ENCODE measurements at places on chromosomes 4 and X. TPM values are rescaled to one million over a fixed set of nuclear protein-coding genes. Genes with fewer than 3 reads are reported as not detected.

- no peak for DNase-seq
Observed at GRCh38 chr4:187274153-187274552, 550.5 kb upstream of the FAT1 start.

DNA sequence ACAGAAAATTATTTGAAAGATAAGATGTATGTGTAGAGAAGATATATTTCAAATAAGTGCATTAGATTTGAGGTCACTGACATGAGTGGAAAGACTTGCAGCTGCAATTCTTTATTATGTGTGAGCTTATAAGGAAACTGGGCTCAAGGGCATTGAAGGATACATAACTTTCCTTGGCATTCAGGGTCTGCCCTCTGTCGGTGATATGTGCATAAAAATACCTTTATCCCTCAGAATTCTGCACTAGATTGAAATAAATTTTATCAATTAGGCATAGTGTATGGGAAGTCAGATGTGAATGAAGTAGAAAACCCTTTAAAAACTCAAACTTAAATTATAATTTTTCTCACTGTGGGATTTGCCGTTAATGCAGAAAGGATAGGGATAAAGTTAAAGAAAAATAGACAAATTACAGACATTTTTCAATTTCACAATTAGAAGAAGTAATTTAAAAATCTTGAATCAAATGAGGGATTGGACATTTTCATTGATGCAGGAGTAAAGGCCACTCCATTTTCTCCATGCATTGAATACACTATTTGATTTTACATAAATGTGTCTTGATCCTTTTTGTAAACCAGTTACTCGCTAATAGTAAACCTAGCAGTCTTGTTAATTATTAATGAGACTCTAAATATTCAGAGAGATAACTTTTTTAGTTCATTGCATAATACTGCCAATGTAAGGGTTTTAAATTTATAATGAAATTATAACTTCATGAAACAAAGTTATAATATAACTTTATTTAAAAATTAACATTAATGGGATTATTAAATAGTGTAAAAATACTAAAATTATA, 21.0 kb upstream of the ETNPPL start:
- no peak for DNase-seq

DNA sequence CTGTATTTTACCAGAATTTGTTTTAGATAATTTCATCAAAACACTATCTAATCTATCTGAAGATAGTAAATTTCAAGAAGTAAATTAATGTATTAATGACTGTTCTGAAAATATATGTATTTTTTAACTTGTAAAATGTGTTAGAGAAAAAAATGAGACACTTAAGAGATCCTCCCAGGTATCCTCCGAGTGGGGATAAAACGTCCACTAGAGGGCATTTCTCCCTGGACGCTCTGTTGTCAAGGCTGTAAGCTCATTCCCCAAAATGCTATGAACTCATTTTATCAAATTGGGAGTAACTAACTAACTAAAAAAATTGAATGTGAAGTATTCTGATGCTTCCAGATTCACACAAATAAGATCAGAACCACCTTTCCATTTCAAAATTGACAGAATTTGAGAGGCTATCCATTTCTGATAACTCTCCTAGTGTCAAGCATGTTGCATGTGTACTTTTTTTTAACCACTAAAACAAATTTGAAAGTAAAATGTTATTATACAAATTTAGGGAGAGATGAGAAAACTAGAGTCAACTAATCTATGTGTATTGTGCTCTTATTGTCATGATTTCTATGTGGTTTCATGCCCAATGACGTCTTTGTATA, 337.3 kb upstream of the HS3ST1 start:
- DNase-seq, result no peak

DNA sequence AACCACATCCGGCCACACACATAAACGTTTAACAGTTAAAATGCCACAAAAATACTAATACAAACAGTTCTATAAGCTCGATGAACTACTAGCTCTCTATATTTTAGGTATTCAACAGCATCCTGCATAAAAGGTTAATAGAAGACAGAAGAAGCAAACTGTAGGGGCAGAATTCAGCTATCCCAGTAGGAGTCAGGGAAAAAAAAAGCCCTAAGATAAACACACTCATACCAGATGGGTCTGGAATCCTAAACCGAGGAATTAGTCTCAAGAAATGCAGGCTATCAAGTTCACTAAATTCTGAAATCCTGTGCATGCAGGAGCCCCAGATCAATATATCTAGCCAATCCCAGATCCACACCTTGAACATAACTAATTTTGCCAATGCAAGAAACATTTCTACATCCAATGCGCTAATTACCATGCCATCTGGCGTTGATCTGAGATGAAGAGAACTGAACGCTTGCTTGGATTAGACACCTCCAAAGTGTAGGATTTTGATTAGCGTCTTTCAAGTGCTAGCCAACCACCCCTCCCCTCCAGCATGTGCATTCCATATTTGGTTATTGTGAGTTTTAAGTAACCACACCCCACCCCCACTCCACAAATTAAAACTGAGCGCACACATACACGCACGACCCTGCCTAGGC, 512.2 kb upstream of the INTU start:
- no peak for DNase-seq

Gene PLXNA3
- 87.0 TPM for total RNA-seq

GRCh38 chrX:113974881-113975280, 609.0 kb upstream of the HTR2C start:
- no peak for DNase-seq

DNA sequence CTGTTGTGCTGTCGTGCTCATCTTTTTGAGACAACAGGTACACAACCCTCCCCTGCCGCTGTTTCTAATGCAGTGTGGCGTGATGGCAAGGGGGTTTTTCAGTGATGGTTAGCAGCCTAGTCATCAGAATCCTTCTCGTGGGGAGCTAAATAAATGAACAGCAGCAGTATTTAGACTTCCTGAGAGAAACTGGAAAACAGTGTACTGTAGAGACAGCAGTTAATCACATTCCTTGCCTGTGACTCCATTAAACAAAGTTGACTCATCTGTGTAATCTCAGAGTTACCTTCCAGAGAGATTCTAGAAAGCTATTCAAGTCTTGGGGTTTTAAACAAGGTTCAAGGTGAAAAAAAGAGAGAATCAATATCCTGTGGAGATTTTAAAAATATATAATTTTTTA, 1753.2 kb upstream of the PCDH7 start:
- DNase-seq, result no peak

Gene CDKL2
- 0.43 TPM for total RNA-seq

GRCh38 chr4:156347412-156348075, 393.9 kb upstream of the CTSO start:
- DNase-seq, result no peak

Gene UGT2B7
- total RNA-seq, result not detected

GRCh38 chr4:139076016-139076744, 60.6 kb downstream of the NOCT start:
- no peak for DNase-seq

DNA sequence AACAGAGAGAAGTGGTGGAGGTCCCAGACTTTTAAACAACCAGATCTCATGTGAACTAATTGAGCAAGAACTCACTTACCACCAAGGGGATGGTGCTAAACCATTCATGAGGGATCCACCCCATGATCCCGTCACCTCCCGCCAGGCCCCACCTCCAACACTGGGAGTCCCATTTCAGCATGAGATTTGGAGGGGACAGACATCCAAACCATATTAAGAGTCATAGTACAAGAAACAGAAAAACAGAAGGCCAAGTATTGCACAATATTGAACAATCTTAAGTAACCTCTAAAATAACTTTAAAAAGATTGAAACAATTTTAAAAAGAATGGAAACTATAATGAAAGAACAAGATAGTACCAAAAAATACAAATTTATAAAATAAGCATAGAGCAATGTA, 110.0 kb downstream of the CBR4 start:
- no peak for DNase-seq

GRCh38 chr4:25031077-25031621, 403 bp upstream of the LGI2 start:
- DNase-seq, result no peak

GRCh38 chr4:184968784-184969201, 49.5 kb upstream of the HELT start:
- DNase-seq, result no peak

DNA sequence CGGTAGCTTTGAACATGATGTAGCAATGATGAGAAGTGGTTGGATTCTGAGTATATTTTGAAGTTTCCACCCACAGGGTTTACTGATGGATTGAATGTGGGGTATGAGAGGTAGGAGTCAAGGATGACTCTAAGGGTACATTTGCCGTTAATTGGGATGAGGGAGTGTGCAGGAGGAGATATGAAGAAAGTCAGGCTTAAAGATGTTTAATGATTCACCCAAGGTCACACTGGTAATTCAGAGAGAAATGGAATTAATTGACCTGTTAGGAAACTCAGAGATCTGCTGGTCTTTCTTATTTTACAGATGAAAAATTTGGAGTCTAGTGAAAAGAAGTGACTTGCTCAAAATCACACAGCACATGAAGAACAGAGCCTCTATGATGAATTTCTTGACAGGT, 390.7 kb downstream of the GBA3 start:
- DNase-seq, result no peak

Gene GABRG1
- total RNA-seq, result not detected

- no peak for DNase-seq
Observed at GRCh38 chr4:165864271-165864670, 8.8 kb upstream of the TLL1 start.

- DNase-seq, result no peak
Observed at GRCh38 chr4:94700298-94700697, 57.5 kb upstream of the BMPR1B start.

DNA sequence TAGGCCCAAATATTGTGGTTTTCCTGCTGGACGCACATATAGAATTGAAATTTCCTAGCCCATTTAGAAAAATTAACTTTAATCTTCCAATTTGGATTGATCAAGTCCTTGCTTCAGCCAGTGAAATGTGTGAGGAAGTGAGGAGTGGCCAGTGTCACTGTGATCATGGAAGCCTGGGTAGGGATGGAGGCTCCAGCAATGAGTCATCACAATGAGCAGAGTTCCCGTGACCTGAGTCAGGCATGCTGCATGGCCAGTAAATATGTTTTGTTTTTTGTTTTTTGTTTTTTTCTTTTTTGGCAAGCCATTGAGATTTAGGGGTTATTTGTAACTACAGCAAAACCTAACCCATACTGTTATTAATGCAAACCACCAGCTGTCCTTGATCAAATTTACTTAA, 52.1 kb downstream of the IDS start:
- DNase-seq, result no peak

- DNase-seq, result no peak
Observed at GRCh38 chrX:32480019-32480418, 731.3 kb downstream of the DMD start.

GRCh38 chrX:77640702-77641101, 145.3 kb downstream of the ATRX start:
- no peak for DNase-seq

- DNase-seq, result no peak
Observed at GRCh38 chrX:134604701-134605311, 53.5 kb downstream of the PLAC1 start.

DNA sequence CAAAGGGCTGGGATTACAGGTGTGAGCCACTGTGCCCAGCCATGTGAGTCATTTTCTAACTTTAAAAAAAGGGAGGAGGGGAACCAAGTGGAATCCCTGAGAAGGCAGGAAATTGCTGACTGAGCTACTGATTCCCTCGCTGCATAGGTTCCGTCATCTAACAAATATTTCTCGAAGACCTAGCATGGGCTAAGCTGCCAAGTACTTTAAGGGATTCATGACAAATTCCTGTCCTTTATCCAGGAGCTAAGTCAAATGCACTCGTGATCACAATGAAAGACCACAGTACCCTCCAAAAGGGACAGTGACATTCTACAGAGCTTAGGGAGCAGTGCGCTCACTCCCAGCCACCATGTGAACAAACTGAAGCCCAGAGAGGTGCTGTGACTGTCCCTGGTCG, 33.2 kb upstream of the MAN2B2 start:
- DNase-seq, result no peak

- no peak for DNase-seq
Observed at GRCh38 chrX:14529290-14529989, at the start of gene GLRA2. GLRA2 (plus strand) TSS chrX:14529536; CDS start chrX:14530058, 522 bp downstream.

GRCh38 chrX:19889582-19890342, 2.4 kb upstream of the SH3KBP1 start:
- no peak for DNase-seq

GRCh38 chrX:118261151-118261550, 84.8 kb upstream of the WDR44 start:
- DNase-seq, result no peak
